COR-L47 (cell line): ENCODE measurements at places on chromosomes 7 and 10.

DNA sequence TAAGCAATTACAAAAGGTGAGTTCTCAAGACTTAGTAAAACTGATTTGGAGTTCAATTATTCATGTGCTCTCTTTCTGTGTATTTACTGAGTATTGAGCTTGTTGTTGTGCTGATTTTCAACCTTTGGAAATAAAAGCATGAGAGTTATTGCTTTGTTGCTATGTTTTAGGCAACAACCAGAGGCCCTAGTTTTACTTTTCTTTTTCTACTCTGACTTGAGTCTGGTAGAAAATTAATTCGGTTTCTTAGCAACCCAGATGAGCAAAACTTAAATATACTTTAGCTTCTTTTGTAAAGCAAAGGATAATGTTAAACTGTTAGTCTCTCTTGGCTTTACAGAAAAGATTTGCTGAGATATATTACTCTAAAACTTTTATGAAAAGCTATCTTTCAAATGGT, 66.4 kb upstream of the SCIN start:
- DNase-seq: no peak

- DNase-seq: no peak
These were observed 103.0 kb downstream of the JAZF1 start for GRCh38 chr7:28077616-28078015.

- no peak for DNase-seq
These were observed 263.4 kb downstream of the LRMDA start for GRCh38 chr10:75694790-75695189.

GRCh38 chr10:105743343-105744056, 1102.4 kb downstream of the SORCS3 start:
- no peak for DNase-seq

GRCh38 chr7:21175714-21176113, 252.2 kb upstream of the SP4 start:
- DNase-seq: no peak

DNA sequence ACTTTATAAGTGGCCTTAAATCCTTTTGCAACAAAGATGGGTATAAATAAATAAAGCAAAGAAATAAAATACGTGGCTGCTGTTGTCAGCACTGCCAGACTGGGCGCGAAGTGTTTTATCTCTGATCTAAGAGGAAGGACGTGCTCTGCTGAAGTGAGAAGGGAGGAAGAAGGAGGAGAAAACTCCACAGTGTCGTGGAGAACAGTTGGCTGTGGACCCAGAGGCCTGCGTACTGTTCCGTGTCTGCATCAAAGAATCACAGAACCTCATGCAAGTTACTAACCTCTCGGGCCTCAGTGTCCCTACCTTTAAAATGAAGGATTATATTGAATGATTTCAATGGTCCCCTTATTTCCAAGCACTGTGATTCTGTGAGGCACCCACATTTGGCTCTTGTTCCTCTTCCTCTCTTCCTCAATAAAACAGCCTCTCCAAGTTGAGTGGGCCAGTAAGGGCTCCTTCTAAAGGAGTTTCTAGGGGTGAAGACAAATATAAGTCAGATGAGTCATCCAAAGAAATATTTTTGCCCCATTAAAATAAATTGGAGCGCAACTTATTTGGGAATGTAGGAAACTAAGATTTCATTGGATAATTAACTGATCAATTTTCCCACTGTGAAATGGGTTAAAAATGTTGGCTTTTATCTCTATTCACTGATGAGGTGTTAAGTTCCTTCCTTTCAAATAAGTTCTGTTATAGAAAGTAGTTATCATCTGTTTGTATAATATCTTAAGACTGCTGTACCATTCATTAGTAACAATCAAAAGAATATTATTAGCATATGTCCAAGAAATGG, 126.9 kb upstream of the EFCAB10 start:
- no peak for DNase-seq

DNA sequence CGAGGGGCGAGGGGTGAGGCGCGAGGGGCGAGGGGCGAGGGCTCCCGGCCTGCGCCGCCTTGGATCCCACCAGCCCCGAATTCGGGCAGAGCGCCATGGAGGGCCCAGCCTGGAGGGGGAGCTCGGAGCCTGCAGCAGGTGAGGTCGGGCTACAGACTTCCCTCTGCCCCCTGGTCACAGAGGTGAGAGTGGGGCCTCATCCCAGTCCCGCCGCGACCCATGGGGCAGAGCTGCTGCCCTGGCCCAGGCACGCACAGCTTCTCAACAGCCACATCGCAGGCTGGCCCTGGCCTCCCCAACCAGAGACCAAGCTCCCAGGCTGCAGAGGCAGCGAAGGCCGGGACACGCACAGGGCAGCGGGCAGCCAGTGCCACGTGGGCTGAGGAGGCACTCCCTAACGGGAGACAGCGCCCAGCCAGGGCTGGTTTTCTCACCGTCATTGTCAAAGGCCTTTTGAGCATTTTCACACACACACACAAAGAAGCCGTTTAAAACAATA, 191.8 kb downstream of the PTPRN2 start:
- DNase-seq: no peak

DNA sequence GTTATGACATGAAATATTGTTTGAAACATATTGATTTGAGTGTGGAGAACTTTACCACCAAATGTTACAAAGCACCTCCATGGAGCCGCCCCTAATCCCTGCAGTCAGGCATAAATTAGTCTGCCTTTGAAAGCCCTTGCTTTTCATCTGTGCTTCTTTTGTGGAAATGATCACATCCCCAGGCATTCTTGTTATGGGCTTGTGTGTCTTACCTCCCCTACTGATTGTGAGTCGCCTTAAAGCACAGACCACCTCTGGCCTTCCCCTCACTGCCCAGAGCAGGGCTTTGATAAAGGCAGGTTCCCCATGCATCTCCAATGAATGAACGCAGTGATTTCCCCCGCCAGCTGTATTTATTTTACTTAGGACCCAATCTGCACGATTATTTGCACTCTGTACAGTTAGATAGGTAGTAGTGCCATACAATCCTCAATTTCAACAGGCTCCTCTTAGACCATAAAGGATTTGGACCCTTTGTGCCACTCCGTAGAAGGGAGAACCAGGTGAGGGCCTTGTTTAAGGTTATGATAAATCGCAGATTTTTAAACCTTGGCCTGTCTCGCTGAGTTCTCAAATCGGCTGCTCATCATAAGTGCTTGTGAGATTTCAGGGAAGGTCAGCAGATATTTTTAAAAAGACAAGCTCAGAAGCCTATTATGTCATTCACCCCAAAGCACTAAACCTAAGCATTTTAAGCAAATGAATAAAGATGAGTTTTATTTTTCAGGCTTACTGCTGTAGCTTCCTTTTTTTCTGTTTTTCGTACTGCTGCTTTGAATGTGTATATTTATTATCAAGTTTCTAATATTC, 107.8 kb downstream of the CUBN start:
- no peak for DNase-seq

- DNase-seq: no peak
These were observed 17.4 kb upstream of the HPS1 start for GRCh38 chr10:98463976-98464754.

DNA sequence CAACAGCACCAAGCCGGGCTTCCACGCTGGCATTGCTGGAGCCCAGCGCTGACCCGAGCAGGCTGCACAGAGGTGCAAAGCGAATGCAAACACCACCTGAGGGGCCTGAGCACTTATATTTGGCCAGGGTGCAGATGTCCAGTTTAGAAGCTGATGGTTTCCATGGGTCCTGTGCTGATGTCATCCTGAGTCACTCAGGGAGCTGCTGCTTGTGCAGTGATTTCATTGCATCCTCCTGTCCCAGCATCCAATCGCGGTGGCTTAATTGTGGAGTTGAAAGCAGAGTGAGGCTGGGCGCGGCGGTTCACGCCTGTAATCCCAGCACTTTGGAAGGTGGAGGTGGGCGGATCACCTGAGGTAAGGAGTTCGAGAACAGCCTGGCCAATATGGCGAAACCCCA, 410.2 kb upstream of the KLF6 start:
- no peak for DNase-seq

DNA sequence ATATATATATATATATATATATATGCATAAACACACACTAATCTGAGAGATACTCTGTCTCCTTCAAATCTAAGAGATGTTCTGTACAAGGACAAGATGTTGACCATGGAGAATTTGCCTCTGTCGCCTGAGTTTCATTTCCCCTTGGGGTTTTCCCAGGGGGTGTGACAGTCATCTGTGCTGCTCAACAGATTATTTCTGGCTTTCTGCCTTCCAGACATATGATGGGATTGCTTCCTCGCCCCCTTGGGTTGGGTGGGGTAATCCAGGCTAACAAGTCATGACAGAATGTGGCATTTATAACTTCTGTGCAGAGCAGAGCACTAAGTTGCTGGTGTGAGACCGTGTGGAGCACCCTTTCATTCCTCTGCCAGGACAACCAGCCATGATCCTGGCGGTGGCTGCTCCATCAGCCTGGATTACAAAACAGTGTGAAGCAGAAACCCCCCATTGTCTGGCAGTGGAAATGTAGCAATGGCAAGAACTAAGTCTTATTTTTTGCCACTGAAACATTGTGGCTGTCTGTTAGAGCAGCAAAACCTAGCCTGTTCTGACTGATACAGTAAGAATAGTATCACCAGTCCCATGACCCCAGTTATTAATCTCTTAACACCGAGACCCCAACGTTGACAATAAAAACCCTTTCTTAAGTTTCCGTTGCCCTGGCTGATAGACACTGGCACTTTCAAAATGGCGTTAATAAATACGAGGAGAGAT, 13.7 kb upstream of the USP6NL start:
- no peak for DNase-seq

DNA sequence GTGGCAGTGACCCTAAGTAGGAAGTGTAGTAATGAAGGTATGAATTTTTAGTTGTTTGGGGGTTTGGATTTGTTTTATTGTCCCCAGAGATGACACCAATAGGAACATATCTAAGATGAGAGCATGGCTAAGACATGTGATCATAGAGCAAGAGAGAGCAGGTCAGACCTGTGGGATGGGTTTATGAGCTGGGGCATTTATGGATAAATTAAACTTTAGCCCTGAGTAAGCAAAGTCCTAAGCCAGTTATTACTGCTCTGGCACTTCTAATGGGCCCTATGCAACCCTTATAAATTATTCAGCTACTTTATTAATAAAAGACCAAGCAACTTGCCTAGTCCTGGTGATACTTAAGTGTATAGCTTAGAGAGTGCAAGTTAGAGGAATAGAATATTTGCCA, 85.1 kb downstream of the LRRC4 start:
- DNase-seq: no peak

- no peak for DNase-seq
These were observed 25.2 kb downstream of the TMEM120A start for GRCh38 chr7:75969182-75969581.

DNA sequence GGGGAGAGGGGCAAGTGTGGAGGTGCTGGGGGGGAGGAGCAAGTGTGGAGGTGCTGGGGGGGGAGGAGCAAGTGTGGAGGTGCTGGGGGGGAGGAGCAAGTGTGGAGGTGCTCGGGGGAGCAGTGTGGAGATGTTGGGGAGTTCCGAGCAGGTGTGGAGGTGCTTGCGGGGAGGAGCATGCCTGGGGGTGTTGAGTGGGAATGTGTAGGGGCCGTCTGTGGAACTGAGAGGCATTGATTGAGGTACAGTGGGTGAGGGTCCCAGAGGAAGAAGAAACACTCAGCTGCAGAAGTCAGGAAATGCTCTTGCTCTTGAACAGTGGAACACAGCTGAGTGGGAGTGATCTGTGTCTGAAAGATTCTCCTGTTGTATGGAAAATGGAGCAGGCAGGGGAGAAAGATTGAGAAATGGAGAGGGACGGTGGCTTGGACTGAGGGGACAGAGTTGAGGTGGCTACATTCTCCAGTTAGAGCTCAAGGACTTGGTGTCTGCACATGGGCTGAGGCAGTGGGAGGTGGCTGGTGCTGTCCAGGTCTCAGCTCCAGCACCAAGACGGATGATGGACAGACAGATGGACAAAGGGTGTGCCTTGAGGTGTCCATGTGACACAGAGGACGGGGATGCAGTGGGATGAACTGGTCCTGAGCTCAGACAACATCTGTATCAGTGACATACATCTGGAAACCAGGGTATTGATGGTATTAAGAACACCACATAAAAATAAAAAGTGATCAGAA, 25.2 kb upstream of the NCAPG2 start:
- DNase-seq: no peak

GRCh38 chr7:19056305-19056704, 61.1 kb downstream of the TWIST1 start:
- no peak for DNase-seq

GRCh38 chr10:64344211-64344610, 823.0 kb downstream of the REEP3 start:
- no peak for DNase-seq

DNA sequence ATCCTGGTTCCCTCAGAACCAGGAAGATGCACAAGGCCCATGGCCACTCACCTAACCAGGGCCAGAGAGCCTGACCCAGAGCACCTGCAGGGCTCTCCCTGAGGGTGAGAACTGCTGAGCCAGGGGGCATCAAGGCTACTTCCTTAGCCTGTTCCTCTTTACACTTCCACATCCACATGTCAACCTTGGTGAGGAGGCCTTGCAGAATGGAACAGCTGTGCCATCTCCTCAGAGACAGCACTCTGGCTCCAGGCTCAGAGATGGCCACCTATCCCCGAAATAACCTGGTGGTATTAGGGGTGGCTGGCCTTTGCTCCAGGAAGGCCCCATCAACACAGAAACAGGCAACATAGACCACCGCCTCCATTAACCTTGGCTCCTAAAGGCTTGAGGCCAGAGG, 473.0 kb downstream of the RPS24 start:
- DNase-seq: no peak

GRCh38 chr10:132097609-132098377, 32.0 kb downstream of the JAKMIP3 start:
- no peak for DNase-seq

GRCh38 chr7:4792537-4793126, 17.2 kb downstream of the AP5Z1 start:
- DNase-seq: no peak

GRCh38 chr7:77827999-77828398, 29.4 kb downstream of the PHTF2 start:
- no peak for DNase-seq

- no peak for DNase-seq
These were observed 55.2 kb upstream of the EZH2 start for GRCh38 chr7:148939128-148939755.

- no peak for DNase-seq
These were observed 247.6 kb downstream of the AUTS2 start for GRCh38 chr7:69845721-69846495.

GRCh38 chr10:106508950-106509349, 655.6 kb downstream of the SORCS1 start:
- no peak for DNase-seq

DNA sequence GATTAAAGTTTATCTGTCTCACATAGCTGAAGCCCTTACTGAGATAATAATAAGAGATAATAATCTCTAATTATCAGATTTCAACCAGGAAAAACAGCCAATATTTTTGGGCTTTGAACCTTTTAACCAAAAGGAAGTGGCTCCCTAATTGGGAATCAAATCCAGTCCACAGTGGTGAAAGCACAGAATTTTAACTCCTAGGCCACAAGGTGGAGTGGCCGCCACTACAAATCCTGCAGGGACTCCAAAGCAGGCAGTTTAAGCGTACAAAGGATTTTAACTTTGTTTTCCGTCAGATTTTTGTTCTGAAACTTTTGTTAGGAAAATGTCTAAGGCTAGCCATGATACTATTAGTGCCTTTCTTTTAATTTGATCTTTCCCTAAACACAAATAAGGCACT, 99.6 kb upstream of the CCNY start:
- DNase-seq: no peak
